ENCODE measurements at places on chromosomes 5 and 9.

DNA sequence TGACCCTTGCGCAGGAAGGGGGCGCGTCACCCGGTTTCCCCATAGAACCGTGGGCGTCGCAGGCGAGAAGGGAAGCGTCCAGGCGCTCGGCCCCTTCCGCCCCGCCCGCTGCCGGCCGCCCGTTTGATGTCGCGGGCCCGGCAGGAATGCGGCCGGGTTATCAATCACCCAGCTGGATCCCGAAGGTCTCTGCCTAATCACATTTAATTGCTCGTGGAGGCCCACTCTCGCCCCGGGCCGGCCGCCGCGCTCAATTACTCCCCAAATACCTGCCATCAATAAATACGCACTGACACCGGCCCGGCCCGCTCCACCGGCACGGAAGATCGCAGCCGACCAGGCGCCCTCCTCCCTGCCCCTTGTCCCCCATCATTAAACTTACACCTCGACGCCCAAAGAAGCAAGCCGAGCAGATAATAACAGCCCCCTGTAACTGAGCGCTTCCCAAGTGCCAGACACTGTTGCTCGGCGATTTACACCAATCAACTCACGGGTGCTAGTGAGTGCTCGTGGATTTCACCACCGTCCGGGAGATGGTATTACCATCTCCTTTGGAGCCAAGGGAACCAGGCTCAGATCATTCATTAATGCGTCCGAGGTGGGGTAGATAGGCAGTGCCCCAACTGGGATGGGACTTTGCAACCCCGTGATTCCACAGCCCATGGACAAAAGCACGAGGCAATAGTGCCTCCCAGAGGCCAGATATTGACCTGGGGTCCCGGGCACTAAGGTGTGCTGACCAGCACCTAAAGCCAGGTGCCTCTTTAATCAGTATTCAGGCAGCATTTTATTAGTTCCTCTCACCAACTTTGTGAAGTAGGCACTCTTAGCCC lies 11.3 kb downstream of the MSX2 start:
- no peaks in the 10 kb centered on the region for H3K36me3 ChIP-seq
- no peaks in the 10 kb centered on the region for H3K4me1 ChIP-seq
- H3K4me3 ChIP-seq, result no peak overlapping the region
- H3K27ac ChIP-seq, result no peak overlapping the region
- peaks cover 51% of the 10 kb centered on the region for H3K27me3 ChIP-seq

- peaks cover 77% of the 10 kb centered on the region for H3K4me1 ChIP-seq
- H3K27ac ChIP-seq, result peak overlapping the region; percentile 91
- H3K36me3 ChIP-seq, result peaks cover 31% of the 10 kb centered on the region
- H3K4me3 ChIP-seq, result peak overlapping the region; percentile 92
- H3K27me3 ChIP-seq, result no peaks in the 10 kb centered on the region
These were observed 762 bp upstream of the ST6GALNAC4 start for GRCh38 chr9:127917603-127918002.

- no peak overlapping the region for H3K4me3 ChIP-seq
- peaks cover 13% of the 10 kb centered on the region for H3K4me1 ChIP-seq
- peaks cover 47% of the 10 kb centered on the region for H3K27me3 ChIP-seq
- H3K27ac ChIP-seq, result no peak overlapping the region
These were observed 1.6 kb downstream of the HAPLN1 start for GRCh38 chr5:83718936-83719495.

GRCh38 chr5:158198636-158199035 lies 339.7 kb upstream of the CLINT1 start:
- H3K4me3 ChIP-seq, result no peak overlapping the region
- H3K36me3 ChIP-seq, result no peaks in the 10 kb centered on the region
- H3K27me3 ChIP-seq, result no peaks in the 10 kb centered on the region

All from stimulated activated memory B cell treated with anti-CD40 and anti-IgM and Interleukin-4, amounts not matched to agents 10 μg/mL and 1 μg/mL and 100 μg/mL, for 72 hours (primary cell).